ENCODE measurements at places on chromosomes 2 and 18. TPM values are rescaled to one million over a fixed set of nuclear protein-coding genes. Genes with fewer than 3 reads are reported as not detected.

The GPBAR1 gene
- 0.86 TPM for total RNA-seq

The ZC3H8 gene
- total RNA-seq = 25.7 TPM

The HAAO gene
- 2.2 TPM for total RNA-seq

The PTPN4 gene
- 69.2 TPM for total RNA-seq

The CARF gene
- 8.0 TPM for total RNA-seq

The PIGN gene
- total RNA-seq = 27.3 TPM

The FEV gene
- total RNA-seq = not detected

The GPR45 gene
- total RNA-seq = not detected

The WIPF1 gene
- 372 TPM for total RNA-seq

Measured in T-helper 2 cell treated with Interferon-gamma antibody and Interleukin-4, amounts not matched to agents 100 ng/mL and 5 ng/mL, for 36 hours (primary cell).